ENCODE measurements at places on chromosomes 13 and 19.

DNA sequence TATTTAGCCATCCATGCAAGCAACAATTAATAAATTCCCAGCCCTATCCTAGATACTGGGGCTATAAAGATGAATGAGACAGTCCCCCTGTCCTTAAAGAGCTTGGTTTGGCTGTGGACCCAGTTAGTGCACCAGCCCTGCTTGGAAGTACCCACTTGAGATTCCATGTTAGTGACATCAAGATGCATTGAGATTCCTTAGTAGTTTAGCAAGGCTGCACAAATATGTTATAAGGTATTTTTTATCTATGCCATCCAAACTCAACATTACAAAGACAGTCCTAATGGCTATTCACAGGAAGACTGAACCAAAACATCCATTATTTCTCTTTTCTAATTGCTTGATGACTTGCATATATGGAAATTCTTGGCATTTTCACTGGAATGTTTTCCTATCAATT is 48.8 kb upstream of the RAP2A start:
- no peak for DNase-seq

DNA sequence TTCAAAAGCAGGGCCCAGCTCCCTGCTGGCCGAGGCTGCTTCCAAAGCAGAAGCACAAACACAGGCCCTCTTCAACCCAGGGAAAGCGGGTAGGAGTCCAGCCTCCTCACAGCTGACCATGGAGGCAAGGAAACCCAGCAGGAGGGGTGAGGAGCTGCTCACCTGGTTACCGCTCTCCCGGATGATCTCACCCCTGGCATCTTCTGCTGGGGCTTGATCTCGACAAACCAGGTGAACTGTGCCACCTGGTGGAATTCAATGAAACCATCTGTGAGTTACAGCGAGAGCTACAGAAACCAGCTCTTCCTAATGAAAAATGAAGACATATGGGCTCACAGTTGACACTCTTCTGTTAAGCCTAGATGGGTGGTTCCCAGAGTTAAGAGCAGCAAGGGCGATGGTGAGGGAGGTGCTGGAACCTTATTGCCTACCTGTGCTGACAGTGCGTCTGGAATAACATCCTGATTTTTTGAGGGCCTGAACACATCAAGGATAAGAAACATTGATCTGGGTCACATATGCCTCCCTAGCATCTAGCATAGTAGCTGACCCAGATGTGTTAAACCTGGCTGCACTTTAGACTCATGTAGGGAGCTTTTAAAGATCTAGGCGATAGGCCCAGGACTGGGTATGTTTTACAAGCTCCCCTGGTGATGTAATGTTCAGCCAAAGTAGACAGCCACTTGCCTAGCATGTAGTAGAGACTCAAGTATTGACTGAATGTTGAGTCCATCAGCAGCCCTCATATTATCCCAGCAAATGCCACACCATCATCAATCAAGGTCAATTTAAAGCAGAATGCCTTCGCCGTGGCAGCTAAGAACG is 6.1 kb downstream of the DHRS12 start:
- DNase-seq = peak; percentile 61

DNA sequence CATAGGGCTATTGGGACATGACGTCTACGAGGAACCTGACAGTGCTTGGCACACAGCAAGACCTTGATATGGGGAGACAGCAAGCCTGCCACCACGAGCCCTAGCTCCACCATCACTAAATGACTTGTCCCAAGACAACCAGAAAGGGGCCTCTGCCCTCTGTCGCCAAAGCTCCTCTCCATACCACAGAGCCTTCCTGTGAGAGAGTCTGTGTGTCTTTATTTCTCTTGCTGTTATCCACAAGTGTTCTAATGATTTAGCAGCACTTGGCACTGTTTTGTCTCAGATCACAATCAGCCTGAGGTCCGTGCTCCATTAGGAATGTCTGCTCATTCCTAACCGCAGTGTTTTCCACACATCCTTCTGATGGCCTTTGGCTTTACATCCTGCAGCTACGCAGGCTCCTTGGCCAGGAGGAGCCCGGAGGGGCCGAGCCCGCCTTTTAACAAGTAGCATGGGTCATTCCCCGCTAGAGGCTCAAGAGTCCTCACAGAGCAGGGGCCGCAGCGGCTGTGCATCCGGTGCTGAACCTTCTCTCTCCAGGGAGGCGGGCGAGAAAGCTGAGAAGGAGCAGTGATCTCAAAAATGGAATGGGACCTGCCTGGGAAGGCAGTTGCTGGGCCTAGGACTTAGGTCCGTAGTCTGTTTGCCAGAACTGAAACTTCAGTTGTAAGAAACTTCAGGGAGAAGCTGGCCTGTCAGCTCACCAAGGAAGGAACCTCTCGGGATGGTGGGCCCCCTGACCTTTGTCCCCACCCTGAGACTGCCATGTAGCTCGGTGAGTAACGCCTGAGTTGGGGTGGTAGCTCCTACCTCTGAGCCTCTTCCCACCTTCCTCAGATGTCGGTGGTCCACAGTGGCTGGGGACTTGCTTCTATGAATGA is 61.1 kb upstream of the HMGB1 start:
- DNase-seq = no peak

DNA sequence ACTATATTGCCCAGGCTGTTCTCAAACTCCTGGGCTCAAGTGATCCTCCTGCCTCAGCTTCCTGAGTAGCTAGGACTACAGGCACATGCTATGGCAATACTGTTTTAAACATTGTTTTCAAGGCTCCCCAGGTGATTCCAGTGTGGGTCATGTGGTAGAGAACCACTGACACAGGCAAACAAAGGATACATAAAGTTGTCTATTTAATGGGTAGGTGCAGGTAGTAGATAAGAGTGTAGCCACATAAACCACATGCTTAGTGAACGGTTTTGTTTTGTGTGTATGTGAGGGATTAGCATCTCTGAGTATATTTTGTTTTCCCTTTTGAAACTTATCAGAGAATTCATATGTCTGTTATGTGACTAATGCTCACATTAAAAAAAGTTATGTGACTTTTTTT is 36.7 kb downstream of the USPL1 start:
- DNase-seq = no peak

DNA sequence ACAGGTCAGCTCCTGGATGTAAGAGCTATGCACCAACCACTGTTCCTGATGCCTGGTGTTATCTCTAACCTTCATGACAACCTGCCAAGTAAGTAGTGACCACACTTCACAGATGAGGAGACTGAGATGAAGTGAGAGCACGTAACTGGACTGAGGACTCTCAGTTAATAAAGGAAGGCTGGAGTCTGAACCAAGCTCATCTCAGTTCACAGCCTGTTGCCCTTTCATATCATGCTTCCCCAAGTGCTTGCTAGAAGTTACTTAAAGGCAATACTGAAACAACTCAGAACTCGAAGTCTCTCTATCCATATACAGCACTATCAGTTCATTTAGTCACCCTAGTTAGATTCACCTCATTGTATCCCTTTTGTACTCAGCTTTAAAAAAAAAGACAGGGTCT is 119.7 kb downstream of the ABCC4 start:
- no peak for DNase-seq

DNA sequence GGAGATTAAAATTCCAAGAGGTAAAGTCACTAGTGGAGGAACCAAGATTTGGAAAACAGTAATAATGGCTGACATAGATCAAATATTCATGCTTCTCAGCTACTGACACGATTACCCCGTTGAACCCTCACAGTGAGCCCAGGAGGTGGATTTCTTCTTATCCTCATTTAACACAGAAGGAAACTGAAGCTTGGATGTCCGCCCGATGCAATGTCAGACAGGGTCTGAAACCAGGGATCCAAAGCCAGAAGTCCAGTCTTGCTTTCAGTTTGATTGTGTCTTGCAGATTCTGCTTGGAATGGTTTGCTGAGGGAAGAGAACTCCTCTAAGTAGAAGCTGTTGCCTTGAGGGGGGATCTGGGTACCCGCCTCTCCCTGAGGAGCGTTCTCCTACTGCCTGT is 404.7 kb downstream of the KCNRG start:
- no peak for DNase-seq
